ENCODE measurements at places on chromosomes 1 and 21. TPM values are rescaled to one million over a fixed set of nuclear protein-coding genes. Genes with fewer than 3 reads are reported as not detected.

CRYBG2 gene
- total RNA-seq, result not detected

TTC22 gene
- not detected for total RNA-seq

SPATA46 gene
- not detected for total RNA-seq

WDR64 gene
- total RNA-seq, result not detected

NCAM2 gene
- 0.13 TPM for total RNA-seq

NFASC gene
- 0.14 TPM for total RNA-seq

FOXD3 gene
- not detected for total RNA-seq

AKR1A1 gene
- 120 TPM for total RNA-seq

PCP4L1 gene
- not detected for total RNA-seq

HSD3B2 gene
- total RNA-seq, result not detected

COL16A1 gene
- 0.93 TPM for total RNA-seq

PDC gene
- total RNA-seq, result not detected

TDRD5 gene
- not detected for total RNA-seq
